ENCODE measurements at places on chromosomes 6 and 20.

GRCh38 chr20:20217621-20218020, 150.3 kb upstream of the INSM1 start:
- DNase-seq, result no peak

DNA sequence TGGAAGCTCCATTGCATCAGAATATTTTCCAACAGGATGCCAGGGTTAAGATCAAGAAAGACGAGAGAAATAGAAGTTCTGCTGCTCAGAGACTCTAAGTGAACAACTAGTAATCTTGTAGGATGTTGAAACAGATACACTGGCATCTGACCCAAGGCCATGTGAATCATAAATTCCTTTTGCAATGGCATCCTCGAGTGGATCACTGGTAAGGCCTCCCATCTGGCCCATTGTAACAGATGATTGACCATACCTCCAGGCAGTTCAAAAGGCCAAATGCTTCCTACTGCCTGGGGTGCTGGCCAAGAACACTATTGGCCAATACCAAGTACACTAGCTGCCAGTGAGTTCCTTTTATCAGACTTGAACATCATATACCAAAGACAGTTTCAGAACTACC, 9.9 kb upstream of the SLC17A3 start:
- no peak for DNase-seq

DNA sequence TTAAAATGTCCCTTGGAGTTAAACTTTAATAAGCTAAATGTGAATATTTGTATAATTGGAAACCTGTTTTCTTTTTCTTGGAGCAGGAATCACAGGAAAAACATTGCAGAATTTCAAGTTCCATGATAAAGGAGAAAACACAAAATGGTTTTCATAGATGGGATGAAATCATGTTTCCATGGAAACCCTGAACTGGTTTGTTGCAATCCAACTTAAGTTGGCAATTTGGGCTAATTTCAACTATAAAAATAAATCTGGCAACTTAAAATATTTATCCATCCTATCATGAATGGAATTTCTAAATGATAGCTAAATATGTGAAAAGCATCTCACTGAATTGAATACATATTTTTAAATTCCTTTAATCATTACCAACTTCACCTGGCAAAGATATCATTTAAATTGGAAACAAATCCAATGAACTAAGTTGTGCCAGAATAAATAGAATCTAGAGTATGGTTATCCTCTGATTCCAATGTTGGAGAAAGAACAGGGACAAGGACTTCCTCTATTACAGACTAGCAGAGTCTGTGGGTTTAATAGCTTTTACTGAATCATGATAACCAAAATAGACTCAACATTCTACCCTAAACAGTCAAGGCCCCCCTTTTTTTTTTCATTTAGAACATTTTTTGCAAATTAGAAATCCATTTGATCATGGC, 33.2 kb downstream of the COL21A1 start:
- no peak for DNase-seq

GRCh38 chr6:156808287-156808686, 31.1 kb downstream of the ARID1B start:
- no peak for DNase-seq

GRCh38 chr20:40173872-40174271, 515.2 kb downstream of the MAFB start:
- DNase-seq, result no peak

- DNase-seq, result no peak
These were observed 45.3 kb downstream of the ELOVL4 start for GRCh38 chr6:79902046-79902445.

- no peak for DNase-seq
These were observed 12.5 kb upstream of the RANBP9 start for GRCh38 chr6:13724182-13724581.

GRCh38 chr6:6856538-6857523, 250.9 kb upstream of the RREB1 start:
- peak; percentile 39 for DNase-seq

DNA sequence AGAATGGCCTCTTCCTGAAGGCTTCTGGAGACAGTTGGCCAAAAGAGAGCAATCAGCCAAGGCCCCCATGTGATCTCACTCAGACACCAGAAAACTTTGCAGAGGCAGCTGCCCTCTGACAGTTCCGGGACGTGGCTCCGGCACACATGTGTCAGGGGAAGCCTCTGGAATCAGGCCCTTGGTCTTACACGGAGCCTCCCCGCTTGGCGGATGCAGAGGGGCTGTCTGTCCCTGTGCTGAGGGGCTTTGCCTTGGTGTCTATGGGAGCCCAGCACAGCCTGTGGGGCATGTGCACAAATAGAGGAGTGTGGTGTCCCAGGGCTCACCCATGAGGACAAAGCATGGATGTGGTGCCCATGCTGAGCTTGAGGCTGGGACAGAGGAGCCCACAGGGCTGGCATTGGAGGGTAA, 13.8 kb downstream of the SIGLEC1 start:
- DNase-seq, result no peak

DNA sequence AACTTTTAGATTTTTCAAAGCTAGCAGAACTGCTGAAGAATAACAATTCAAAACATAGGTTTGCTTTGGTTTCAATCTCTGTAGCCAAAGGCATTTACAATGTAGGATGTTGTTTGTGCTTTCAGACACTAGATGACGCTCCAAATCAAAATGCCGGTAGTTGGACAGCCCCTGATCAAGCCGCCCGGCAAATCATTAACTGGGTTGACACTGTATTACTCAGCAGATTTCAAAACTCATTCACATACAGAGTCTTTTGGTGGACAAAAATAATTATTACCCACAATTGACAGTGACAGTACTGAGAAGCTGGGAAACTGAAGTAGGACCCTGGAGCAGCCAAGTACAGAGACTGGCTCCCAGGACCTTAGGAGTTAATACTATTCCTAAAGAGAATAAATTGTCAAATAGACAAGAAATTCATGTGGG, 21.3 kb upstream of the HFE start:
- no peak for DNase-seq

DNA sequence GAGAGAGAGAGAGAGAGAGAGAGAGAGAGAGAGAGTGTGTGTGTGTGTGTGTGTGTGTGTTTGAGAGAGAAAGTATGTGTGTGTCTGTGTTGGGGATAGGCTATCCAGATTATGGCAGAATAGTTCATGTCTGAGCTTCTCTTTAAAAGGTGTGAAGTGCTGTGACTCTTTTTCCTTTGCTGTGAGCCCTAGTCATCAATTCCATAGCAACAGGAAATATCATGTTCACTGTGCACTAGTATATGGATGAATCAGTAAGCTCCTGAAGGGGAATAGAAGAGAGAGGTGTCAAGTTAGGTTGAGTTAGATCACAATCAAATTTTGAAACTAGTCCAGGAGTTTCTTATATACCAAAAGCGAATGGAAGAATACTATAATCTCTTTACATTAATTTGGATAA, 318.7 kb downstream of the RFPL4B start:
- DNase-seq, result no peak

GRCh38 chr6:73139681-73140383, 85.5 kb downstream of the KHDC1L start:
- no peak for DNase-seq

DNA sequence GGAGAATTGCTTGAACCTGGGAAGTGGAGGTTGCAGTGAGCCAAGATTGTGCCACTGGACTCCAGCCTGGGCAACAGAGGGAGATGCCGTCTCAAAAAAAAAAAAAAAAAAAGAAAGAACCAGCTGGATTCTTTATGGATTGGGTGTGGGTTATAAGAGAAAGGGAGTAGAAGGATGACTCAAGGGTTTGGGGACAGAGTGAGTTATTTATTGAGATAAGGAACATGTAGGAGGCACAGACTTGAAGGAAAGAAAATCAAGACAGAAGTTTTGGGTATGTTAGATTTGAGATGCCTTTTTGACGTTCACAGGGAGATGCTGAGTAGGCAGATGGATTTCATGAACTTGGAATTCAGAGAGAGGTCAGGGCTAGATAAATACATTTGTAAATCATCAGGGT, 47.6 kb downstream of the KIZ start:
- DNase-seq, result no peak

DNA sequence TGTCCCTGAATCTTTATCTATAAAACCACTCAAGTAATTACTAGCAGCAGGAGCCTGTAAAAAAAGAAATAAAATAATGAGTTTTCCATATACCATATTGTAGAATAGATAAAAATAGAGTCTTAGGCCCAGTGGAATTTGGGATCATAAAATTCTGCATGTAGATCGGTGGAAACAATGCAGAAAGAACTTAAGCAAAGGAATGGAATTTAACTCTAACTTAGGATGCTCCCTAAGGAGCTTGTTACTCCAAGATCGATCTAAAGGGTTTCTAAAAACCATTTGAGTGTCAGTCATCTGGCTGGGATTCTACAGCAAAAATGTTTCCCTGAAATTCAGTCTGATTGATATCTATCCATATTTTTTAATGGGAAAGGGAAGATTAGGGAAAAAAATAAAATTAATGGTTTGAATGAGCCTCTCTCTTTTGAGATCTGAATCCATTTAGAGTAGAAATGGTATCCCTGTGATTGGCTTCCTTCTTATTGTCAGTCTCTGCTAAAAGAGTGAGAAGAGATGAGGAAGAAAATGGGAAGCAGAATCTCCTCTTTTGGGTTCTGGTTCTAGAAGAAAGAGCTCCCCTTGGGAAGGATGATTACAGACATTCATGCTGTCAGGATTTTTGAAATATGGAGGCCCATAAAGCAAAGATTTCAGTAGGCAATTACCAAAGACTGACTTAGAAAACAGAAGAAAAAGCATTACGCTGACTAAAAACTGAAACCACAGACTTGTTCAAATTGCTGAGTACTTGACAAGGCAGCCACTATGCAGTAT, 564.3 kb upstream of the MARCKS start:
- no peak for DNase-seq

- DNase-seq, result no peak
These were observed 604.4 kb upstream of the NOX3 start for GRCh38 chr6:156060013-156060412.

DNA sequence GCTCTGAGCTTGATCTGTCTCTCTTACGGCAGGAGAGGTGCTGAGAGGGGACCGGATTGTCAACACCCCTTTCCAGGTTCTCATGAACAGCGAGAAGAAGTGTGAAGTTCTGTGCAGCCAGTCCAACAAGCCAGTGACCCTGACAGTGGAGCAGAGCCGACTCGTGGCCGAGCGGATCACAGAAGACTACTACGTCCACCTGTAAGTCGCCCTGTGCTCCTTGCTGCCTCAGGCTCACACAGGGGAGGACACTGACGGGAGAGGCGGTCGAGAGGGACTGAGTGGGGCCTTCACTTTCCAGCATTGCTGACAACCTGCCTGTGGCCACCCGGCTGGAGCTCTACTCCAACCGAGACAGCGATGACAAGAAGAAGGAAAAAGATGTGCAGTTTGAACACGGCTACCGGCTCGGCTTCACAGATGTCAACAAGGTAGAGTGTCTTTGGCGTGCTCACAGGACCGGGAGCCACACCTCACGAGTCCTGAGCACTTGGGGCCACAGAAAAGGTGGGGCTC, 32.0 kb downstream of the TM9SF4 start:
- DNase-seq, result no peak

- DNase-seq, result no peak
These were observed 57.3 kb downstream of the EYA2 start for GRCh38 chr20:46951840-46952497.

DNA sequence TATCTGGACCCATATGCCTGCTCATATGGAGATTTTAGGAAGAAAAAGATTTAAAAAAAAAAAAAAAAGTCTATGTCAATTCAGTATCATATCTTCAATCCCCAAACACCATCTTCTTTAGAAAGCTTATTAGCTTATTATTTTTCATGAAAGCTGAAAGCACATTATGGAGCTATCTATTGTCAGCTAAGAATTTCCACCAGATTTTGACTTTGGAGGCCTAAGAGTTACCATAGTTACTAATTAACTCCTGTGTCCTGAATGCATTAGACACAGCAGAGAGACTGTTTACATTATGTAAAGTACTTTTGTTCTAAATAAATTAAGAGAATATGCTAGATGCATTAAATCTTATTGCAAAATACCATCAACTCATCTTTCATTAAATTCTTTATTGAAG, 255.5 kb upstream of the NRSN1 start:
- no peak for DNase-seq

- DNase-seq, result no peak
These were observed 5.5 kb upstream of the OOEP start for GRCh38 chr6:73375216-73375615.

DNA sequence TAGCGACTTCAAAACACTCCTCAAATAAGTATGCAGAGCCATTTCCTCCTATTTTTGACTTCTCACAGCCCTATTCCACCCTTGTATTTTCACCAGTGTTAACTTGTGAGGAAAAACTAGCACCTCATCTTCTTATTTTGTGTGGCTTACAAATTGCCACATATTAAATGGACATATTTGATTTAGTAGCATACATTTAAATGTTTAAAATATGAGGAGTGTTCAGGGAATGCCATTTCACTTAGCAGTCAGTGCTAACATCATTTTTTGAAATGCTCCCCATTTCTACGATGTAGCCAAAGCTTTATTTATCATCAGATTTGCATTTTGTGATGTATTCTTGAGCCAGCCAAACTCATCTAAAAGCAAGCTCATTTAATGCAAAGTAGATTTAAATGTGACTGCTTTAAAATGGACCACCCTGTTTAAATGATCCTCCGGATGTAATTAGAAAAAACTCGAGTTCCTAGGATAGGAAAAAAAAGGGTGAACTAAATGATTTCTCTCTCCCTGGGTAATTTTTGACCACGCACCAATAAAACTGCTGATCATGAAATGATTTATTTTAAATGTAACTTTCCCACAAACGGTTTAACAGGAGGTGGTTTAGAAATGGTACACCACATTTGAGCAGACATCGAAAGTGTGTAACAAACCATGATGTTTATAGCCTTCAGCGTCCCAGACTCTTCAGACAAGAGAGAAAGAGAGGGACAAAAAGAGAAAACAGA, 172.6 kb downstream of the CD83 start:
- DNase-seq, result no peak

DNA sequence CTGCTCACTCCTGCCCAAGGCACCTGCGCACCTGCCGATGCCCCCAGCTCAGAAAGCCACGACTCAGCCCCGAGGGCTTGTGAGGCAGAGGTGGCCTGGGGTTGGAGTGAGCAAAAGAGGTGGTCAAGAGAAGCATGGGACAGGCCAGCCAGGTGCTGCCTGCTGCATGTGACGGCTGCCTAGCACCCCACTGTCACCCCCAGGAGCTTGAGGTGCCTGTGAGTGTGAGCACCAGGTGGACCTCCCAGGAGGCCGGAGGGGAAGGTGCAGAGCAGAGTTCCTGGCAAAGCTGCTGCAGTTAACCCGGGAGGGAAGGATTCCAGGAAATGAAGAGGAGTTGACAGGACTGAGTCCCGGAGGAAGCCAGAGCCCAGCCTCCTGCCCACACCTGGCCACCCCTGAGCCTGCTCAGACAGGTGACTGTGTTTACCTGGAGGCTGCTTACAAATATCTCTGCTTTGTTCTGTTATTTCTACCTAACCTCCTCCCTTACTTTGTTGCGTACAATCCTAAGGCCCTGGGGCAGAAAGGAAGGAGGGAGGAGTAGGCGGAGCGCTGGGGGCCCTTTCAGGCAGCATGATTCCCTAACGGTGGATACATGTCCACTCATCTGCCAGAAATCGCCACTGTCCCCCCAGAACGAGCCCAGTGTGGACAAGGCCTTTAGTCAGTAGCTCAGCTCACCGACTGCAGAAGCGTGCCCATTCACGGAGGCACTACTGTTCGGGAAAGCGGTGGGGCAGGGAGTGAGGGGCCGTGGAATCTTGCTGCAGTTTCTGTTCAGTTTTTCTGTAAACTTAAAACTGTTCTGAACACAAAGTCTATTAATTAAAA, 87.5 kb upstream of the MPC1 start:
- DNase-seq, result no peak
